ENCODE measurements at places on chromosomes 4 and X. TPM values are rescaled to one million over a fixed set of nuclear protein-coding genes. Genes with fewer than 3 reads are reported as not detected.

GRCh38 chr4:26028133-26028792, 114.2 kb downstream of the SMIM20 start:
- DNase-seq: no peak

GRCh38 chr4:163303069-163303468, 29.3 kb downstream of the NPY1R start:
- no peak for DNase-seq

Gene BEND2
- not detected for total RNA-seq

DNA sequence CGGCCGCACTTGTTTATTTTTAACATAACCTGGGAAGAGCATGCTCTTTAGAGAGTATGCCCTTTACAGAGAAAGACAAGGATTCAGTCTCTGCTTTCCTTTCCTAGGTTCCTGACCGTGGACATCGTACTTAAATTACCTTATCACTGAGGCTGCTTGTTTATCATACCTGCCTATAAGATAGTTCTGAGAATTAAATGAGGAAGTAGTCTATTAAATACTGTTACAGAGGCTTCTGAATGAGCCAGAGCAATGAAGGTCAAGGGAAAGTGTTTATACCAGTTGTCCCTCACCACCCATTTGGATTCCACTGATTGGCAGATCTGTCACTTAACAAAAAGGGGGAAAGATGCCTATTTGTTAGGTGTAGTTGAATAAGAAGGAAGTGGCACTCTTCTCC, 10.0 kb downstream of the TXLNG start:
- DNase-seq: no peak

DNA sequence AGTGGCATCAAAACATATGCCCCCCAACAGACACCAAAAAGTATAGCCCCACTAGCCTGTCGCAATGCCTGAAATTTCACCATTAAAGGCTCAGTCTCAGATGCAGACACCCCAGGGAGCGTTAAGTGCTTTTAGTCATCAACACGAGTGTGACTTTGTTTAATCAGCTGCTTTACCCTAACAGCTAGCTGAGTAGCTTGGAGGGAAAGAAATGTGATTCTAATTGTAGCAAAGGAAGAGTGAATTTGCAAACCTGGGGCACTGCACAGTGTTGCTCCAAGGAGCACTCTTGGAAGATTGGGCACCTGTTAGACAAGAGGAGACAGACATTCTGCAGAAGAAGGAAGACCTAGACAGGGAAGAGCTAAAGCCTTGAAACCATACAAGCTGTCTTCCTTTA, 145.1 kb downstream of the BEND2 start:
- no peak for DNase-seq

GRCh38 chr4:140806163-140806562, 50.0 kb upstream of the TBC1D9 start:
- no peak for DNase-seq

GRCh38 chr4:113584407-113585150, 177.0 kb downstream of the CAMK2D start:
- DNase-seq: no peak

DNA sequence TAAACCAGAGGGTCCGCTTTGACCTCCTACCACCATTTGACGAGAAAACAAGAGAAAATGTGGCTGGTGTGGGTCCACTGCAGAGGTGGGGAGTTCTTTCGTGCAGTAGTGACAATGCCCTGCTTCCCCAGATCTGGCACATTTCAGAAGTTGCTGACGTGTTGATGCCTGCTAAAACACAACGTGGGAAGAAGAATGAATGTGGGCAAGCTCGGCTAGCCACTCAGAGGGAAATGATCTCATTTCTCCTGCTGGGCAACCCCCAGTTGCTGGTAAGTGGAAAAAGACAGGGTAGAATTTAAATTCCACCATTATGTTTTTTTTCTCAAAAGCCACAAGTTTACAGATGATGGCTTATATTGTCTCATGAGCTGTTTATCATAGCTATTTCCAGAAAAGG, 77.9 kb downstream of the LUZP4 start:
- no peak for DNase-seq

DNA sequence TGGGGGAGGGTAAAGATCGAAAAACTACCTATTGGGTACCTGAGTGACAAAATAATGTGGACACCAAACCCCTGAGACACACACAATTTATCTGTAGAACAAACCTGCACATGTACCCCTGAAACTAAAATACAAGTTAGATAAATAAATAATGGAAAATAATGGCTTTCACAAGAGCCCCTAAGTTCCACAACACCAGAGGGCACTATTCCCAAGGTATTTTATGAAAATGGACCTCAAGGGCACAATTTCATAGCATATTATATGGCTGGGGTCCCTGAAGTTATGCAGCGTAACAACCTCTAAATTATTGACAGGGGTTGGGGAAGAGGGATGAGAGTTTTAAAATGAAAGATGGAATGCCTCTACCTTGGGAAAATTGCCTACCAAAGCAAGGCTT, 81.3 kb upstream of the TMEM33 start:
- DNase-seq: peak; percentile 11

GRCh38 chr4:153345012-153345981, 809 bp downstream of the MND1 start:
- DNase-seq: peak; percentile 44

DNA sequence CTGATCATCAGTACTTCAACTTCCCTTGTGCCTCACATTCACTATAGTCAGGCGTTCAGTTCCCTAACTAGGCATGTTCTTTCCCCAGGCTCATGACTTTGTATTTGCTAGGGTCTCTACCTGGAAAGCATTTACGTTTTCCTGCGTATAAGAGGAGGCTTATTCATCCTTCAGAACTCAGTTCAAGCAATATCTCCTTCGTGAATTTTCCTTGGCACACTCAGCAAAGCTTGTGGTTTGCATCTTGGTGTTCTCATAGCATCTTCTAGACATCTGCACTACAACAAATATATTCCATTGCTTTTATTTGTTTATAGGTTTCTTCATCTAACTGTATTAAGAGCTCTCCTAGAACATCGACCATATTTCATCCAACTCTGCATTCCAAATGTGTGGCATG, 2.6 kb downstream of the CXCL6 start:
- DNase-seq: no peak

Gene SORCS2
- total RNA-seq: 2.3 TPM

Gene RNF150
- 85.3 TPM for total RNA-seq

Gene FABP2
- 0.50 TPM for total RNA-seq

Gene FGFBP2
- total RNA-seq: 2.1 TPM

GRCh38 chrX:20454117-20454516, 187.4 kb upstream of the RPS6KA3 start:
- no peak for DNase-seq
